Germinal center (tissue), 1 donor: ENCODE measurements at places on chromosomes 1 and 21.

DNA sequence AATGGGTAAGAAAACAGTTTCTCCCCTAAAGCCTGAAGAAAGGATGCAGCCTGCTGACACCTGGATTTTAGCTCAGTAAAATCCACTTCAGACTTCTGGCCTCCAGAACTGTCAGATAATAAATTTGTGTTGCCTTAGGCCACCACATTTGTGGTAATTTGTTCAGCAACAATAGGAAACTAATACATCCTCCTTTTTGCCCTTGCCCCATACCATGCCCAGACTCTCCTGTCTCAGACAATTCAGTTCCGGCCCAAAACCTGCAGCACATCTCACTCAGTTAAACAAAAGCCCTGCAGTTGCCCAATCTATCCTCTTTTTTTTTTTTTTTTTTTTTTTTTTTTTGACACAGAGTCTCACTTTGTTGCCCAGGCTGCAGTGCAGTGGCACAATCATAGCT is 25.8 kb downstream of the SMIM12 start:
- no peak for DNase-seq

DNA sequence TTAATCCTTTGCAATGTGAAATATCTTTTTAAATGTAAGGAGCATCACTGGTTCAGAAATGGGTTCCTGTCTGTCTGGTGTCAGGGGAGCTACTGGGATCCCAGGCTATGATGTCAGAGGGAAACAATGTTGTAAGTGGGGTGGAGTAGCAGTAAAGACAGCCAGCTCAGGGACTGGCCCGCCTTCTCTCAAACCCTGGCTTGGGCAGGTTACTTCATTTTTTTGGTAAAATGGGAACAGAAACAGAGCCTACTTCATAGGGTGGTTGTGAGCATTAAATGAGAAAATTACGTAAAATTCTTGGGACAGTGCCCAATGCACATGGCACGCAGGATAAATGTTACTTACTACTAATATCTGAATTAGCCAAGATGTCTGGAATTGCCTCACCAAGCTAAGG is 30.7 kb upstream of the IL20 start:
- no peak for DNase-seq

DNA sequence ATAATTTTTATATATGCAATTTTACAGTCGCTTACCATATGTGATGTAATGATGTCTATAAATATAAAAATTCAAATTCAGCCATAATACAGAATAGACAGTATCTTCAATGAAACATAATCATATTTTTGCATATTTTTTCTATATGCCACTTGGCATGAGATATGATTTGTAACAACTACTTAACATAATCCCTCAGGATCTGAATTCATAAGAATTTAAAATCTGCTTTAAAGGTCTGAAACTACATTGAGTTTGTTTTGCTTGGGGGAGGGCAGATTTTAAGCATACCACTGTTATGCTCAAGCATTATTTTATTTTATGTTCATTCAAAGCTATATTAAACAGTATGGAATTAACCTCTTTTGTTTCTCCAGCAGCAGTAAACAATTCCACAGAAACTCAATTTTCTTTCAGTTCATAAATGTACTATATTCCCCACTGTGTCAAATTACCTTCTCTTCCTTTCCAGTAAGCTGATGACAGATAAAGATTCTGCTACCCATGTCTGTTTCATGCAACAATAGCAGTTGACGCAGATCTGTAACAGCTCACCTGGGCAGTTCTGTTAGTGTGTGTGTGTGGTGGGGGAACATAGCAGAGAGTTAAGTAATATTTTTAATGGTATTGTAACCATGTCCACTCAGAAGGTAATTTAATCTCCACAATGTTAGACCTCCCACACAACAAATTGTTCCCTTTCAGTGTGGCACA is 224.8 kb downstream of the NTNG1 start:
- DNase-seq: no peak

DNA sequence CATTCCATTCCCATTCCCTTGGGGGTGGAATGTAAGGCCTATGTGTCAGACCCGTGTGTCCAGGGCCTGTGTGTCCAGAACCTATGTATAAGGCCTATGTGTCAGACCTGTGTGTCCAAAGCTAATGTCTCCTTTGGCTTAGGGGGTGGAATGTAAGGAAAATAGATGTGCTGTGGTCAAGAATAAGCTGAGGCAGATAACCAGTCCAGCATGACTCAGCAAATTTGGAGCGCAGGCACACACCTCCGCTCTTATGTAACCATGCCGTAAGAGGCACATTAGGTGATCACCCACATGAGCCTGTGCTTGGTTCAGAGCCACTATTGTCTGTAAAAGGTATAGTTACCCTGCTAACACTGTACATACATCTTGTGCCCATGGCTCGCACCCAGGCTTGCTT is 150.8 kb upstream of the SGIP1 start:
- no peak for DNase-seq
